ENCODE measurements at places on chromosomes 2 and 18. TPM values are rescaled to one million over a fixed set of nuclear protein-coding genes. Genes with fewer than 3 reads are reported as not detected.

RBFA gene
- total RNA-seq, result 37.8 TPM

HOXD1 gene
- total RNA-seq, result 7.7 TPM

TMEM247 gene
- not detected for total RNA-seq

TMEFF2 gene
- 14.0 TPM for total RNA-seq

FAM124B gene
- total RNA-seq, result not detected

GPAT2 gene
- 0.39 TPM for total RNA-seq

LYG2 gene
- not detected for total RNA-seq

PPP1R1C gene
- total RNA-seq, result 7.4 TPM

C1QL2 gene
- 1.8 TPM for total RNA-seq

RAD51AP2 gene
- total RNA-seq, result 0.12 TPM

IL1A gene
- 0.60 TPM for total RNA-seq

CNTNAP5 gene
- 5.0 TPM for total RNA-seq

REV1 gene
- 42.6 TPM for total RNA-seq

REG3G gene
- 0.33 TPM for total RNA-seq

KIF1A gene
- total RNA-seq, result 112 TPM

ACSL3 gene
- 95.8 TPM for total RNA-seq

SLC4A5 gene
- 6.4 TPM for total RNA-seq

SEPTIN10 gene
- 40.9 TPM for total RNA-seq

RTP5 gene
- not detected for total RNA-seq

CYP27A1 gene
- total RNA-seq, result 6.5 TPM

TFPI gene
- 9.6 TPM for total RNA-seq

DLGAP1 gene
- total RNA-seq, result 3.7 TPM

COL5A2 gene
- 38.5 TPM for total RNA-seq

RIT2 gene
- not detected for total RNA-seq

DCDC2C gene
- not detected for total RNA-seq

ZC3H15 gene
- 67.2 TPM for total RNA-seq

RGPD6 gene
- total RNA-seq, result 13.7 TPM

WDR7 gene
- 18.7 TPM for total RNA-seq

CYP1B1 gene
- total RNA-seq, result 176 TPM

ANKRD30BL gene
- not detected for total RNA-seq
